ENCODE measurements at places on chromosomes 16 and 17. TPM values are rescaled to one million over a fixed set of nuclear protein-coding genes. Genes with fewer than 3 reads are reported as not detected.

Gene KRTAP2-1
- total RNA-seq = not detected

DNA sequence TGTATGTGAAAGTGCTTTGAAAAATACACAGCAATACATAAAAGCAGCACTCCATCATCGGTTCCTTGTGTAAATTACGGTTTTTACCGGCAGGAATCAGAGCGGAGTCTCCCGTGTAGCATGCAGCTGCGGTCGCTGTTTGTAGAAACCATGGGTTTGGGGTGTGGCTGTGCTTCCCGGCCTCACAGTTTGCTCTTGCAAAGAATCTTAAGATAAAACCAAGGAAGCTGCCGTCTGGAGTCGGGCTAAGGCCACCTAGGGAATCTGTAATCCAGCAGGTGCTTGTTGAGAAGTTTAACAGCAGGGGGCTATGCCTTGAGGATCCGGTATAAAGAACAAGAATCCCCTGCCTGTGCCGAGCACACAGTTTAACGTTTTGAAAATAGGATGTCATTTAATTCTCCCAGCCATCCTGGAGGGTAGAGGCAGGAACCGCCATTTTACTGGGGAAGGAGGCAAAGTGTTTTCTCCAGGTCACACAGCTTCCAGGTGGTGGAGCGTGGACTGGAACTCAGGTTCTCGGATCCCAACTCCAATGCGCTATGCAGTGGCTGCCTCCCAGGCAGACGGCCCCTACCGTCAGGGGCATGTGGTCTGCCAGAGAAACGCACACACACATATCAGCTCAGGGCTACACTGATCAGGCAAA is 6.0 kb upstream of the TLCD3A start:
- H3K27ac ChIP-seq = no peak overlapping the region
- no peaks in the 10 kb centered on the region for H3K27me3 ChIP-seq
- H3K36me3 ChIP-seq = no peaks in the 10 kb centered on the region
- H3K4me3 ChIP-seq = no peak overlapping the region
- peaks cover 15% of the 10 kb centered on the region for H3K4me1 ChIP-seq

GRCh38 chr16:87604634-87605111 is 2.4 kb downstream of the JPH3 start:
- peaks cover 5% of the 10 kb centered on the region for H3K4me1 ChIP-seq
- H3K27me3 ChIP-seq = peaks cover 11% of the 10 kb centered on the region
- no peak overlapping the region for H3K4me3 ChIP-seq

- H3K4me3 ChIP-seq = no peak overlapping the region
- no peak for DNase-seq
- no peaks in the 10 kb centered on the region for H3K27me3 ChIP-seq
- H3K36me3 ChIP-seq = no peaks in the 10 kb centered on the region
- H3K4me1 ChIP-seq = peaks cover under 1% of the 10 kb centered on the region
Measured at GRCh38 chr17:66296289-66296725, 6.1 kb upstream of the PRKCA start.

GRCh38 chr16:83100679-83101078 is 473.9 kb downstream of the CDH13 start:
- H3K27me3 ChIP-seq = no peaks in the 10 kb centered on the region
- H3K36me3 ChIP-seq = no peaks in the 10 kb centered on the region
- no peak for DNase-seq
- no peaks in the 10 kb centered on the region for H3K4me1 ChIP-seq

DNA sequence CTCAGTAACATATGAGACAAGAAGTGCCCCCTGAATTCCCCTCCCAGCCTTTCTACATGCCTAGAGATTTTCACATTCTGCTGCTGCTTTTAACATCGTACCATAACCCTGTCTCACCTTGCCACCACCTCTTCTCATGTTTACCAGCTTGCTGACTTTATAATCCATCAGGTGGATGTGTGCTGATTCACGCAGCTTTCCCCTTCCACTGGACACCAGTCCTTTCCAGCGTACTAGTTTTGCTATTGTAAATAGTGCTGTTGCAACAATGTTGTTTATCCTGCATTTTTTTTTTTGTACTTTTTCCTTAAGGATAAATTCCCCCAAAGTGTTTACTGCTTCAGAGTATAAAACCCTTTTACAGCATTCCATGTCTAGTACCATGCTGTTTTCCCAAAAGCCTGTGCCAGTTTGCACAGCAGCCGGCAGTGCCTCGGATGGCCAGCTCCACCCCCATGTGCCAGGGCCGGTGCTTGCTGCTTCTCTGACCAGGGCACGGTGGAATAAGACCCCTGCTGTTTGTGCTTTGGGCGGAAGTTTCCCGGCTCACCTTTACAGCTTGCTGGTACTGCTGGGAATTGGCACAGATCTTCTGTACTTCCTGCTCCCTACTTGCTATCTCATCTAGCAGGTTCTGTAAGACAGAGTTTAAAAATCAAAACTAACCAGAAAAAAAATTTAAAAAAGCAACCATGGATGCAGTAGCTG is 41.3 kb downstream of the UBN1 start:
- H3K4me3 ChIP-seq = no peak overlapping the region
- no peaks in the 10 kb centered on the region for H3K4me1 ChIP-seq
- no peak overlapping the region for H3K27ac ChIP-seq

GRCh38 chr17:73474370-73474988 is 162.7 kb upstream of the CDC42EP4 start:
- peaks cover 7% of the 10 kb centered on the region for H3K4me1 ChIP-seq
- no peak overlapping the region for H3K4me3 ChIP-seq
- peak; percentile 80 for DNase-seq
- H3K27ac ChIP-seq = no peak overlapping the region
- H3K36me3 ChIP-seq = no peaks in the 10 kb centered on the region

Gene KRTAP4-3
- not detected for total RNA-seq

GRCh38 chr16:79372503-79373184 is 227.9 kb downstream of the MAF start:
- no peaks in the 10 kb centered on the region for H3K27me3 ChIP-seq
- H3K27ac ChIP-seq = no peak overlapping the region
- H3K4me1 ChIP-seq = no peaks in the 10 kb centered on the region
- H3K4me3 ChIP-seq = no peak overlapping the region

Gene DNAI2
- total RNA-seq = not detected

DNA sequence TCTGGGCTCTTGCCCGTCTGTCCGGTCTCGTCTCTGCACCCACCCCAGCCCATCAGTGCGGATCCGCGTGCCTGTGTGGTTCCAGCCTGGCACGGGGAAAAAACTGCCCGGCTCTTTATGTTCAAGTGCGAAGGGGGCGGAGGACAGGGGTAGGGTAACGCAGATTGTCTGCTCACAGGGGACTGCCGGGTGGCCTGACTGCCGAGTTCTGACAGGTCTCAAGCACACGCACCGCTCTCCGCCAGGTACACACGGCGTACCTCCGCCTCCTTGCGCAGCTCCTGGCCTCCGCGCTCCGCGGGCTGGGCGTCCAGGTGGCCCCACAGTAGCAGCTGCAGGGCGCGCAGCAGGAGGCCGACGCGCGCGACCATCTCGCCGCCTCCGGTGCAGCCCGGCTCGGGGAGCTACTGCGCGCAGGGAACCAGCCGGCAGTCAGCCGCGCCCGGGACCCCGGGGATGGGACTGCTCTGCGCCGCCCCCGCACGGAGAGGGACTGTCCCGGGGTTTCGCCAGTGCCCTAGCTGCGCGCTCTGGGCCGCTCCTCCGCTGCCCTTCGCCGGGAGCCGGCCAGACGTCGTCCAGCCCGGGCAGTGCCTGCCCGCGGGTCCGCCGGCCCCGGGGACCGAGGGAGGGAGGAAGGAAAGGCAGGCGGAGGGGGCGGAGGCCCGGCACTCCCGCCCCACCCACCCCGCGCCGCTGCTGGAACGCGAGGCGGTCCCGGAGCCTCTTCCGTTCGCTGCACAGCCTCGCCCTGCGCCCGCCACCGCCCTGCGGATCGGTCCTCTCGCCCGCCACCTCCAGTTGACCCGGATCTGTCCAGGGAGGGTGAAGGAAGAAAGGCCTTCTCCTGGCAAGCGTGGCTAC is at the start of gene MMP28:
TSS of gene MMP28 (minus strand) at position 635 of the 864 bp plus-strand sequence. CDS start at position 371, 264 bp downstream.
- H3K27ac ChIP-seq = no peak within 1 kb of the TSS
- H3K4me1 ChIP-seq = peaks cover 21% of the 10 kb centered on the region
- peak within 1 kb of the TSS; percentile 14 for H3K4me3 ChIP-seq
- no peaks in the 10 kb centered on the region for H3K36me3 ChIP-seq
- no peaks in the 10 kb centered on the region for H3K27me3 ChIP-seq
- peak; percentile 48 for DNase-seq

Gene GALR2
- not detected for total RNA-seq

- DNase-seq = no peak
- H3K27me3 ChIP-seq = no peaks in the 10 kb centered on the region
- no peaks in the 10 kb centered on the region for H3K4me1 ChIP-seq
- no peak overlapping the region for H3K27ac ChIP-seq
- H3K4me3 ChIP-seq = no peak overlapping the region
- no peaks in the 10 kb centered on the region for H3K36me3 ChIP-seq
Measured at GRCh38 chr17:44807093-44807816, 22.8 kb downstream of the GJC1 start.

GRCh38 chr17:40956401-40957254 is 10.1 kb downstream of the KRT39 start:
- H3K27me3 ChIP-seq = no peaks in the 10 kb centered on the region
- peak overlapping the region; percentile 37 for H3K27ac ChIP-seq
- no peak overlapping the region for H3K4me3 ChIP-seq

Gene C17orf107
- total RNA-seq = 11.9 TPM

GRCh38 chr16:51039638-51040331 is 111.3 kb downstream of the SALL1 start:
- H3K27me3 ChIP-seq = no peaks in the 10 kb centered on the region
- DNase-seq = no peak
- no peaks in the 10 kb centered on the region for H3K4me1 ChIP-seq
- H3K36me3 ChIP-seq = no peaks in the 10 kb centered on the region

DNA sequence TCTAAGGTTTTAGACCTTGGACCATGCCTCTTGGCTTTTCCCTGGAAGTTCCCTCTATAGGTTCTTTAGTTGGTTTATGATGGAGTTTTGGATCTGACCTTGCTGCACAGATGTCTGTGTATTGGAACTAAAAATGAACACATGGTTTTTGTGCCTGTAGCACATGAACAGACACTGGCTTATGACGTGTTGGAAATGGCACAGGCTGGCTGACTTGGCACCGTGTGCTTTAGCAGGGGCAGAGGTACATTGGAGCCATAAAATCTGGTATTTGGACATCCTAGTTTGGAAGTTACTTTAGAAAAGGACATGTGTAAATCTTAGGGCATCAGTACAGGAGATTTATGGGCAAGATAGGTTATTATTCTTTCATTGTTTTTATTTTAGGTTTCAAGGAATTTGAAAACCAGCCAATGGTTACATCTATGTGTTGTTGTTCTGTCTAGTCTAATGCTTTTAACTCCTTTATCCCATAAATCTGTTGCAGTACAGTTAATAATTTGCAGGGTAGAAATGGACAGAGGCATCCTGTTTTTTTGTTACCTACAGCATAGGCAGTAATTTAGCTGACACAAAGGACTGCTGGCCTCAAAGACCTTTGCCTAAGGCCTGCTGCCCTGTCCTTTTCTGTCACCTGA is 6.0 kb downstream of the SOCS7 start:
- H3K27ac ChIP-seq = peak overlapping the region; percentile 8
- no peaks in the 10 kb centered on the region for H3K36me3 ChIP-seq
- no peak overlapping the region for H3K4me3 ChIP-seq
